ENCODE measurements at places on chromosomes 16 and 17.

GRCh38 chr17:47884905-47885730, 10.9 kb upstream of the SP2 start:
- no peak for DNase-seq

DNA sequence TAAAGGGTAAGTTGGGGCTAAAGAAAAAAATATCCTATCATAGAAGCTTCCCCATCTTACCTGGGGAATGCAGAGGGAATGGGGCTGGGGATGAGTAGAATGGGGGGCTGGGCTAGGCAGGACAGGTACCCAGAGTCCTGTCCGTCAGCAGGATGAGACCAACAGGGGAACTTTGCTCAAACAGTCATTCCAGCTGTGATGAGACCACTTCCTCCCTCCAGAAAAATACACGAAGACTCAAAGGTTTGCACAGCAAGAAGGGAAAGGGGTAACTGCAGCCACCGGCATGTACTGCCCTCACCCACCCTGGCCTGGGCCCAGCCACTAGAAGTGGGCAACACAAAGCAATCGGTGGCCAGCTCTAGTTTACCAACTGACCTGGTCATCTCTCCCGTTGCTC, 20.7 kb upstream of the SLC35B1 start:
- no peak for DNase-seq

- no peak for DNase-seq
Observed at GRCh38 chr16:29702269-29702668, 23.3 kb downstream of the QPRT start.

DNA sequence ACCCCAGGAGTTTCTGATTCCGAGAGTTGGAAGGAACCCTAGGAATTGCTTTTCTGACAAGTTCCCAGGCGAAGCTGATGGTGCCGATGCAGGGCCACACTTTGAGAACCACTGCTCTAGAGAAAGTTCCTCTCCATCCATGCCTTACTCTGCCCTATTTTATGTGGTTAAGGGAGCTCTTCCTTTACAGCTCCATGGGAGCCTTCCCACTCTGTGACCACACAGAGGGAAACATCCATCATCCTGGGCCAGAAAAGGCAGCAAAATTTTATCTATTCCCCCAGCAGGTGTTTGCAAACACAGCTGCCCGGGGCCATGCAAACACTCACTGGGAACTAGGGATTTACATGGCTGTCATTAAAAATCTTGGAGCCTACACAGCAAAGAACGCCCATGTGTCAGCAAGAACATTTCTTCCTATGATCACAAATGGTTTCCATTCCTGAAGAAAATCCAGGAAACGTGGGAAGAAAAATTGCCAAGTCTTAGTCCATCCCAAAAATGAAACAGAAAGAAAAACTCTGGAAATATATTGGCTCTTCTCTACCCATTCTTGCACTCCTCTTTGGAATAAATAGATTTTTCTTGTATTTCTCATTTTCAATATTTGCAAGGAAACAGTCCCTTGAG, 252.7 kb downstream of the PMP22 start:
- no peak for DNase-seq

GRCh38 chr17:38701504-38702165, 3.4 kb upstream of the MLLT6 start:
- DNase-seq: peak; percentile 91

GRCh38 chr17:35773679-35774425, 13.2 kb downstream of the C17orf50 start:
- no peak for DNase-seq

- no peak for DNase-seq
Observed at GRCh38 chr17:41511116-41511515, 5.7 kb upstream of the KRT13 start.

- no peak for DNase-seq
Observed at GRCh38 chr17:27384261-27384701, 72.0 kb upstream of the KSR1 start.

DNA sequence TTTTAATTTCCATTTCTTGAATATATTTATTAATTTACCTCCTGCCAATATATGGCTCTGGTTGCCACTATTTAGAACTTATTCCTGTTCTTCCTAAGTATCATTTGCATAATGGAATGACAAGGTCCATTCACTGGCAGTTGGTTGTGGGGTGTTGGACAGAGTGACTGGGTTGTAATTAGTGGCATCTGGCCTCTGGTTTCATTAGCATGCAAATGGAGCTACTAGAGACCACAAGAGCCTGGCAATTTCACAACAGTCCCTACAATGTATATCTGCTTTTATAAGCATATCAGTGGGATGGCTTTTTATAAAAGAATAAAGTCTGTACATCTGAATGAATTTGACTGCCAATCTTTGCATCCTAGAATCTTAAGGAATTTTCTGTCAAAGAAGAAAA, 1030.9 kb upstream of the CDH8 start:
- no peak for DNase-seq

GRCh38 chr17:46045639-46046038, 46.6 kb downstream of the STH start:
- no peak for DNase-seq

- no peak for DNase-seq
Observed at GRCh38 chr17:51435171-51435552, 174.8 kb downstream of the UTP18 start.

DNA sequence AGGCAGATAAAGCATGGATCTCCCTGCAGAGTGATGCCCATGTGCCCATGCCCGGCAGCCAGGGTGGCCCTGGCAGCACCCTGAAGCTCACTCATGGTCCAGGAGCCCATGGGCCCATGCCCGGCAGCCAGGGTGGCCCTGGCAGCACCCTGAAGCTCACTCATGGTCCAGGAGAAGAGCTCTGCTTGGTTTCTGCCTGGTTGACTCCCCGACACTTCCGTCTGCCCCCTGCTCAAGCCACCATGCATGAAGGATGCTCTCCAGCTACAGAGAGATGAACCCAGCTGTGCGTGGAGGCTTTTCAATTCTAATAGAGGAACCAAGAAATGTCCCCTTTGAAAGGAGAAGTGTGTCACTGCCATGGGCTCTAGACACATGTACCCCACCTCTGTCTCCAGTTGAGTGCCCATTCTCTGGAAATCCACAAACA, 8.7 kb downstream of the CCL17 start:
- DNase-seq: no peak

DNA sequence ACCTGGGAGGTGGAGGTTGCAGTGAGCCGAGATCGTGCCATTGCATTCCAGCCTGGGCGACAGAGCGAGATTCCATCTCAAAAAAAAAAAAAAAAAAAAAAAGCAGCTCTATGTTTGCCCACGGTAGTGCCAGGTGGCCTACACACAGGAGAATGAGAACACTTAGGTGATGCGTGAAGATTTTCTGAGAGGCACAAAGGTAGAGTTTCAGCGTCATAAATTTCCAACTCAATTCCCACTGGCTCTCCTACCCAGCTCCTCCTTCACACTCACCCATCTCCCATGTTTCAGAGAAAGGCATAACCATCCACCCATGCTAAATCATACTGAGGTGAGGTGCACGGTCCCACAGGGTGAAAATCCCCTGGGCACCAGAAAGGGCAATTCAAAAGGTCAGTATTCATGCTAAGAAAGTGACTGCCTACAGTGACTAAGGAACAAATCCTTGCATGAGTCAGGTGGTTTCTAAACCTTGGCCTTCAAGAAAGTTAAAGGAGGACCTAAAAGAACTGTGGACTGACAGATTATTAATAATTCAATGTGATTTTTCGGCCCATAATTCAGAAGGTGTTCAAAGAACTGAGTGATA, 4.8 kb downstream of the DCAKD start:
- DNase-seq: no peak

- no peak for DNase-seq
Observed at GRCh38 chr17:32927724-32928585, at the start of gene TMEM98. TSS of gene TMEM98 (plus strand) at chr17:32928153. CDS start at chr17:32931529, 3,376 bp downstream.

DNA sequence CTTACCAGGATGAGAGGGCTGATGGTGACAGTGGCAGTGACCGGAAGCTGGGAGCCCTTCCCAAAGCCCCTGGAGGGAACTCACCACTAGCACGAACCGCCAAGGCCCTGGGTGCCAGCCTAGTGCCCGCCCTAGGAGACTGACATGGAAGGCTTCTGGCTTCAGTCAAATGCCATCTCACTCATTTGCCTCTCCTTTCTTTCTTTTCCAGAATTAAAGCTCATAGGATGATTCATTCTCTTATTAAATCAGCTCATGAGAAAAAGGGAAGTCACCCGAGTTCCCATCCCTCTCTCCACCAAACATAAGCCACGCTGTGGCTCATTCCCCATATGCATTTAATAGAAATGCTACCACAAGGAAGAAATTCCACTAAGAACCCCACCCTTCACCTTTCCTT, 12.1 kb downstream of the CUEDC1 start:
- DNase-seq: no peak

- no peak for DNase-seq
Observed at GRCh38 chr16:7853197-7853596, 520.6 kb downstream of the RBFOX1 start.

DNA sequence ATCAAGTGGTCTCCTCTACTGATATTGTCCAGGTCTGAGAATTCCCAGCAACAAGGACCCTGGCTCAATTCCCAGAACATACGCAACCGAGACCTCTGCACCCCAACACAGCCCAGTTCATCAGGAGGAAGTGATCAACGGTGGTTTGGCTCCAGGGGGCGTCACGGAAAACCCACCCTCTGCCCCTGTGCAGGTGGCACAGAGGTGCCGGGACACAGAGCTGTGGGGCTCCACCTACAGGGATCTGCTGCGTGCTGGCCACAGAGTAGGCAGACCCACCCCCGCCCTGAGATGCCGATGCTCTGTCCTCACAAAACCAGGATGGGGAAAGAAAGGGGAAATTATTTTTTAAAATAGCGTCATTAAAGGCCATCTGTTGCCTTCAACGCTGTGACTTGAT, 69.6 kb downstream of the LMF1 start:
- no peak for DNase-seq

DNA sequence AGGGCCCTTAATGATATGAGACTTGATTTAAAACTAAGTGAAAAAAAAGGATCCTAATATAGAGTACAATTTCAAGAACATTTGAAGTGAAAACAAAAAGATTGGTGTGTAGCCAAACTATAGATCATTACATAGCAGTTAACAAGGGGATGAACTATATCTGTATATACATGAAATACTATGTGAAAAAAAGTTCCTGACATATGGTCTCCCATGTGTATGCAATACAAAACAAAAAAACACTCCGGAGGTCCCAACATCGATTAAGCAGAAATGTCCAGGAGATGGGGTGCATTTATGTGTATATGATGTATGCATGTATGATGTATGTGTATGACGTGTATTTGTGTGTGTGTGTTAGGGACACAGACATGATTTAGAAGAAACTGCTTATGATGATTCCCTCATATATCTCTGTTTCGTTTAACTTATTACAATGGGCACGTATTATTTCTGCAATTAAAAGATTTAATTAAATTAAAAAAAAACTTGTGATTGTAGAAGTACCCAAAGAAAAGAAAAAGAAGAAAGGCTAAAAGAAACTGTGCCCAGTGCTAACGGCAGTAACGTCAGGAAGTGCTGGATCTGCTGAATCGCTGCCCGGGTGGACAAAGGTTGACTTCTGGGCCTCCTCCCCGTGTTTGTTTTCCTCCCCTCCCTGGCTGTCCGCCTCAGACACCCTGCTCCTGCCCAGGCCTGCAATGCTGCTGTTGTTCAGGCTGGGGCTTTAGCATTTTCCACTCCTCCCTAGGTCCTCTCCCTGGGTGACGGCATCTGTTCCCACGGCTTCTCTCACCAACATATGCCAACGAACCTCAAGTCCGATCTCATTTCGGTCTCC, 36.9 kb downstream of the TBX4 start:
- no peak for DNase-seq

- no peak for DNase-seq
Observed at GRCh38 chr17:44352828-44353671, 7.9 kb downstream of the GRN start.

- DNase-seq: no peak
Observed at GRCh38 chr16:15827299-15827698, 29.5 kb downstream of the MYH11 start.

DNA sequence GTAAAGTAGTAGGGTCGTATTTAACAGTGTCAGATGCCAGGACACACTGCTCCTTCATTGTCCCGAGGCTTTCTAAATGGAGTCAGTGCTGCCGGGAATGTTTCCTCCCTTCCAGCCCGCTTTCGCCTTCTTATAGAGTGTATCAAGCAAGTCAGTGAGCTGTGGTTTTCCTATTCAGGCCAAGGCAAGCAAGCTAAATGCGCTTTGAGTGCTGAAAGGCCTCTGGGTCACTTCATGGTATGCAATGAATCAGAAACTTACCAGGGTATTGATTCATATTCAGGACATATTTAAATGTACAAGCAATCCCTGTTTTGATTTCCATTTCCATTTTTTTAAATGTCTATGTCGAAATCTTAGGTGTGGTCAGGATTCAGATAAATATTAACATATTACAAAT, 327.9 kb upstream of the SOX9 start:
- DNase-seq: no peak

- no peak for DNase-seq
Observed at GRCh38 chr17:50638606-50638965, 3.9 kb downstream of the ABCC3 start.

- peak; percentile 25 for DNase-seq
Observed at GRCh38 chr17:45338996-45339535, 22.2 kb upstream of the MAP3K14 start.

- no peak for DNase-seq
Observed at GRCh38 chr16:6558126-6558525, 774.5 kb upstream of the RBFOX1 start.

DNA sequence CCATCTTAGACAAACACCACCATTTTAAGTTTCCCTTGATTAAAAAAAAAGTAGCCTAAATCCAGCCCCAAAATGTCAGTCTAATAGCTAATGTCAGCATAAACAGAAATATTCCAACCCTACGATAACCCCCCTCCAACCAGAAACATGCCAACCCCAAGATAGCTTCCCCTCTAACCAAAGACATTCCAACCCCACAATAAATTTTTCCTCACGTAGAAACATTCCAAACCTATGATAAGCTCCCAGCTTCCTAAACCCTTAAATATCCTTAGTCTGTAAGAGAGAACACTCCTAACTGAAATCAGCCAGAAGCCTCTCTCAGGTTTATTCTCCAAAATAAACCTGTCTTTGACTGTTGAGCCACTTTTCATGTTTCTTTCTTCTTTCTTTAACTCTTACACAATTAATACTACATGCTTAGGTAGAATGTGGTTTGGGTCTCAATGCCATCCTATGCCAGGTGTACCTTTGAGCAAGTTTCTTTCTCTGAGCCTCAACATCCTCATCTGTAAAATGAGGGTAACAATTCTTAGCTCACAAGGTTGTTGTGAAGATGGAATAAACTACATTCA, 10.5 kb upstream of the KRT38 start:
- no peak for DNase-seq

DNA sequence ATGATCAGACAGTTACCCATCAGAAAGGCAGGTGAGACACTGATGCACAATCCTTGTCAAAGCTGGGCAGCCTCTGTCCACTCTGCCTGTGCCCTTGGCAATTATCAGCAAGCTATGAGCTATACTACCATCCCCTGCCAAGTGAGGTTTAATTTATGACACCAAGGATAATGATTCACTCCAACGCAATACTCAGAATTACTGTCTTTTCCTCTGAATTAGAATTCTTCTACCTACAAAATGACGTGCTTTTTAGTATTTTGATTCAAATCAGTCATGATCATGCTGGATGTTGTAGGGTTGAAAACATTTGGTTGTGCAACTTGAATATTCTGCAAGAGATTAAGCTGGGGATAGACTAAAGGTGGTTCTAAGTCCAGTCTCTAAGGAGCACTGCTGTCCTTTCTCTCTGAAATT, 116.8 kb upstream of the SOX9 start:
- DNase-seq: no peak

Measured in activated CD8-positive, alpha-beta memory T cell treated with anti-CD3 and anti-CD28 coated beads, Interleukin-2, amount 50 U/mL, for 48 hours (primary cell).